Cerebellar nuclear complex (tissue), 1 donor: ENCODE measurements at places on chromosomes 11 and 22.

DNA sequence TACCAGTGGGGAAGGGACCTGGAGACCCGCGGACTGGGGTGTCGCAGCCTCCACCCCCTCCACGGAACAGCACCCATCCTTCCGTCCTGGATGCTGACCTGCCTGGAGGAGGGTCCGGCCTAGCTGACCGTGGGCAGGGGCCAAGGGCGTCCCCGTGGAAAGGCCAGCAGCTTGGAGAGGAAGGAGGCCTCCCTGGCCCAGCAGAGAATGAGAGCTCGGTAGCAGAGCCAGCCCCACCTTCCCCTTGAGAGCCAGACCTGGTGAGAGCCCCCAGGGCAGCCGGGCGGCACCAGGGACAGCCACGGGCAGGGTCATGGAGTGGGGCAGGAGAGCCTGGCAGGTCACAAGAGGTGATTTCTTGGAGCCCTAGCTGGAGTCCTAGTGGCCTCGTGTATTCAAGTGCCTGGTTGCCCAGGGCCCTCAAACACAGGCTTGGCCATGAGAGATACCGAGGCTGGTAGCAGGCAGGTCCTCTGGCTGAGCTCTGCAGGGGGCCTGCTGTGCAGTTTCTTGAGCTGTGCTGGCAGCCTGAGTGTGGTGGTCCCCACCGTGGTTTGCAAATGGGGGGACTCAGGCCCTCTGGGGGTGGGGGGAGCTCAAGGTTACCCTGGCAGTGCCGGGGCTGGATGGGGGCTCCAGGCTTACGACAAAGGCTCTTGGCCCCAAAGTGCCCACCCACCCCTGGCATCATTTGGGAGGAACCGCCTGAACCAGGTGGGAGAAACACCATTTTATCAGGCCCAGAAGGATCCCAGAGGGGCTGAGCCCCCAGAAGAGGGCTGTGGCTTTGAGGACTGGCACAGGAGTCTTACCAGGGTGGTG is 7.6 kb downstream of the TSPAN32 start:
- DNase-seq, result no peak

- DNase-seq, result no peak
Observed at GRCh38 chr22:39453765-39454378, 2.9 kb upstream of the MGAT3 start.

GRCh38 chr11:45899448-45900174 is 7.5 kb downstream of the FREY1 start:
- peak; percentile 50 for DNase-seq

DNA sequence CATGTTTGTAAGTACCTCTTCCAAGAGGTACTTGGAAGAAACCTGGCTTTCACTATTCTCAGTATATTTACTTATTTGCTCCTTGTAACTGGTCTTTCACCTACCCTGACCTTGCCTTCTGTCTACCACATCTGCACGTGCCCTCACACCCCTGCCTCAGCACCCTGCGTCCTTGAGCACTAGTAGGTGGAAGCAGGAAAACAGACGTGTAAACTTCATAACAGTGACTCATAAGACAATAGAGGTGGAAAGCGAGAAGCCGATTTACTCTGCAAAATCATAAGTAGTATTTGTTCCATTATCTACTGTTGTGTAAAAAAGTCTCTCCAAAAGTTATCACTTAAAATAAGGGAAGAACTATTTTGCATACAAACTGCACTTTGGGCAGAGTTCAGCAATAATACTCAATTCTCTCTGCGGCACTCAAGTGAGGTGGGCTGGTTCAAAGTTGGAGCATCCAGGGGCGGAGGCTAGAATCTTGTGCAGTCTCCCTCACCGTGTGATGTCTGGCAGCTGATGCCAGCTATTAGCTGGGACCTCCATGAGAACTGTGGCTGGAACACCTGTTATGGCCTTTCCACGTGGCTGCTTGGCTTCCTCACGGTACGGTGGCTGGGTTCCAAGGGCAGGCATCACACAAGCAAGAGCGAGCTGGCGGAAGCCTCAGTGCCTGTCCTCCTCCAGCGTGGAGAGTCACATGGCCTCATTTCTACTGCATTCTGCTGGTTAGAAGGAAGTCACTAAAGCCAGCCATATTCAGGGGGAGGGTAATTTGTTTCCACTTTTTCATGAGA is 30.4 kb downstream of the PACS1 start:
- DNase-seq, result peak; percentile 52

DNA sequence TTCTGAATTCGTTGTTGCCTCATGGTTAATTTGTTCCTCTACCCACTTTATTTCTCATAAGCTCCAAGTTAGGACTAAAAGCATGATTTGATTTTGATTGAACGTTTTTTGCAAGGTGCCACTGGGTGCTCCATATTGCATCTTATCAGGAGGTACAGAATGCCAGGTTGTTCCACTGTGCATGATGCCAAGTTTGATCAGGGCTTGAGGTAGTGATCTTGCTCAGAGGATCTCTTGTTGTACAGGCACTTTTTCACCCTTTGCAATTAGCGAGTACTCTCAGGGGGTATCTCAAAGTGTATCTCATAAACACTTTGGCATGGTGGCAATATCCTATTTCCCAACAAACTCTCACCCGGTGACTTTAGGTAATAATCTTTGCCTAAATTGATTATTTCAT is 4.0 kb downstream of the GRAP2 start:
- DNase-seq, result no peak

DNA sequence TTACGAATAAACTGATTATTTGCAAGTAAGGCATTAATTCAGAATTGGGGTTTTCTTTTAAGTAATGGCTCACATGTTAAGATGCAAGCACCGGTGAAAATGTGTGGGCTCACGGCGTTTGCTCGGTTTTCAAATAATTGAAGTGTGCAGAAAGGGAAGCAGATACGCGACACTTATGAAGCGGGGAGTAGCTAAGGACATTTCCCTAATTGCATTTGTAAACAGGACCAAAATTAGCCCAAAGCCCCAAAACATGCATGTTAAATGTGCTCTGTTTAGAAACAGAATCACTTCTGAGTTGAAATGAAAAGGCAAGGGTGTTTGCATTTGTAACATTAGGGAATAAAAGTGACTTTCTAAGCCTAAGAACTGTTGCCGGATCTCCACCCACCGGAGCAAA is 61.3 kb downstream of the ELFN2 start:
- no peak for DNase-seq

- no peak for DNase-seq
Observed at GRCh38 chr11:10317151-10317755, 12.4 kb downstream of the ADM start.

DNA sequence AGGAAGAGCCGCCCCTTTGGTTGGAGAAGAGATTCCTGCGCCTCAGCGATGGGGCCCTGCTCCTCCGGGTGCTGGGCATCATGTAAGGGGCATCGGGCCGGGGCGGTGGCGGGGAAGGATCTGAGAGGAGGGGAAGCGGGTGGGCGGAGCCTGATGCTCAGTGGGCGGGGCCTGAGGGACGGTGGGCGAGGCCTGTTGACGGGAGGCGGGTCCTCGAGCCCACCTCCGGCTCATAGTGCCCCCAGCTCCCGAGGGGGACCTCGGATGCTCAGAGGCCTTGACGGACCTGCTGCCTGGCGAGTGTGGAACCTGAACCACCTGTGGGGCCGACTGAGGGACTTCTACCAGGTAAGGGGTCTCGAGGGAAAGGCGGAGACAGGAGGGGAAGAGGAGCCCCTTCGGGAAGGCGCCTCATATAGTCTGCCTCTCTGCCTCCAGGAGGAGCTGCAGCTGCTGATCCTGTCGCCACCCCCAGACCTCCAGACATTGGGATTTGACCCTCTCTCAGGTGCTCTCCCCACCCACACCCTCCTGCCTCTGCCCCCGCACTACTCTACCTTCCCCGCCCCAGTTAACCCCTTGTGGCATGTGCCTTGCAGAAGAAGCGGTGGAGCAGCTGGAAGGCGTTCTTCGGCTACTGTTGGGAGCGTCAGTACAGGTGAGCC is 799 bp downstream of the CCDC88B start:
- DNase-seq, result no peak

- no peak for DNase-seq
Observed at GRCh38 chr11:76825726-76826396, 34.9 kb upstream of the ACER3 start.

DNA sequence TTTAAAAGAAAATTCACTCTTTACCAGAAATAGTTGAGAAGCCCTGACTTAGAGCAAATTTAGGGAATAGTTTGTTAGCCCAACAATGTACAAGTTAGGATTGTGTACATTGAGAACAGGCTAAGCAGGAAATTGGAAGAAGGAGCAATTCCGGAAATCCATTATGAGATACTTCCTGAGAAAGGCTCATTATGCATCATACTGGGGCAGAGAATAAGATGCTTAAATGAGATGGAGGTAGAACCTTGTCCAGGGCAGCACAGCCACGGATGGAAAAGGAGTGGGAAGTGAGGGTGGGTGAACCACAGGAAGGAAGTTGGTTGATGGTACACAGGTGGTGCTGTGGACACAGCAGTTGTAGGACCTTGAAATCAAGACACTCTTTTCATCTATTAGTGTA is 180.2 kb downstream of the PGR start:
- no peak for DNase-seq

- DNase-seq, result no peak
Observed at GRCh38 chr11:103085758-103086365, 6.1 kb downstream of the DCUN1D5 start.

GRCh38 chr11:83275888-83276641 is 10.1 kb downstream of the CCDC90B start:
- DNase-seq, result no peak

- DNase-seq, result no peak
Observed at GRCh38 chr11:35507688-35508087, 17.7 kb downstream of the PAMR1 start.

- DNase-seq, result no peak
Observed at GRCh38 chr11:88535916-88536547, 198.5 kb upstream of the CTSC start.

- no peak for DNase-seq
Observed at GRCh38 chr11:128579798-128580504, 7.4 kb downstream of the ETS1 start.

DNA sequence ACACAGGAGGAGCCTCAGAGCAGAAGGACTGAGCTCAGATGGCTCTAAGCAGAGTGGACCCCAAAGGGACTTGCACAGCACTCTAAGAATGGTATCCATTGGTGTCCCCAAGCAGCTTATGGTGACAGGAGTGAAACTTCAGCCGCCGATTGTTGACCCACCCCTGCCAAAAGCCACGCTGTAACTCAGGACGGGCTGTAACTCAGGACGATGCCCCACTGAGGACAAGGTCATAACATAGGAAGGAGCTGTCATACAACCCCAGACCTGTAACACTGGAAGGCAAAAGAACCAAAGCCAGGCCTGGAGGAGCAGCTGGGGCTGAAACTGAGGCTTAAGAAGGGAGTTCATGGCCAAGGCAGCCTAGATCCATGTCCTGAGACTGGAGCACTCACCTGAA is 14.2 kb downstream of the CD59 start:
- DNase-seq, result no peak

GRCh38 chr22:23622634-23623033 is 9.5 kb downstream of the DRICH1 start:
- DNase-seq, result no peak

DNA sequence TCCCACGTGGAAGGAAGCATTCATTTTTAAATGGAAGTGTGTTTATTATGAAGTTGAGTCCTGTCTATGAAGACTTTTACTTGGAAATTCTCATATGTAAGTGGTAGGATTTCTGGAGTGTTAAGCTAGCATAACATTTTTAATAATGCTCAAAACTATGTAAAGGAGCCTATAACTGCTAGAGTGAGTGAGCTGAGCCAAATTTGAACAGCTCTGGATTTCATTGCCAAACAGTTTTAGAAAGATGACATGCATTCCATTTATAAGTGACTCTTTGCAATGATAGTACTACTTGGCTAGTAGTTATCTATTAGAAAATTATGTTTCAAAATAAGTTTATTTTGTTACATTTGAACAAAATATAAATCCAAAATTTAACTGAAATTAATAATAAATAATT is 721.2 kb downstream of the LUZP2 start:
- no peak for DNase-seq

DNA sequence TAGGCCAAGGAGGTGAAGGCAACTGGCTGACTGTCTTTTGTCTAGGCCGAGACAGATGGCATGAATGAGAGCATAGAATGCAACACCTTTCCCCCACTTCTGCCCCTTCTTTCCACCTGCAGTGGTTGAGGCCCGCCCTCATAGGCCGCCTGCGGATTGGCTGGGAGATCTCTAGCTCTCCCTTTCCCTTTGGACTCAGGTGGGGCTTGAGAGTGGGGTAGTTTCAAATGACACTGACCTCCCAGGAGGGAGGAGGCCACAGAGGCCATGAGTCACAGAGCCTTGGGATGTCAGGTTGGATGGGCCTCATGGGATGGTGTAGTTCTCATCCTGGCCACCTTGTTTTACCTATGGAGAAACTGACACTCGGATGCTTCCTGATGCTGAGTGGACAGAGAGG is 9.1 kb downstream of the MICAL2 start:
- no peak for DNase-seq
